Inflammatory macrophage treated with lipopolysaccharide for 4 hours (primary cell): ENCODE measurements at places on chromosomes 6 and 20.

- peak; percentile 96 for DNase-seq
These were observed 35.1 kb upstream of the DUSP22 start for GRCh38 chr6:257031-257725.

DNA sequence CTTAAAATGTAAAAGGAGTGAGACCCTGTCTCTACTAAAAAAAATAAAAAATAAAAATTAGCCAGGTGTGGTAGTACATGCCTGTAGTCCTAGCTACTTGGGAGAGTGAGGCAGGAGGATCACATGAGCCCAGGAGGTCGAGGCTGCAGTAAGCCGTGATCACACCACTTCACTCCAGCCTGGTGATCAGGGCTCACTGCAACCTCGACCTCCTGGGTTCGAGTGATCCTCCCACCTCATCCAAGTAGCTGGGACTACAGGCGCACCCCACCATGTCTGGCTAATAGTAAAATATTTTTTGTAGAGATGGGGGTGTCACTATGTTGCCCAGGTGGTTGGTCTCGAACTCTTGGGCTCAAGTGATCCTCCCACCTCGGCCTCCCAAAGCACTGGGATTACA, 8.1 kb upstream of the FOXS1 start:
- DNase-seq: no peak

DNA sequence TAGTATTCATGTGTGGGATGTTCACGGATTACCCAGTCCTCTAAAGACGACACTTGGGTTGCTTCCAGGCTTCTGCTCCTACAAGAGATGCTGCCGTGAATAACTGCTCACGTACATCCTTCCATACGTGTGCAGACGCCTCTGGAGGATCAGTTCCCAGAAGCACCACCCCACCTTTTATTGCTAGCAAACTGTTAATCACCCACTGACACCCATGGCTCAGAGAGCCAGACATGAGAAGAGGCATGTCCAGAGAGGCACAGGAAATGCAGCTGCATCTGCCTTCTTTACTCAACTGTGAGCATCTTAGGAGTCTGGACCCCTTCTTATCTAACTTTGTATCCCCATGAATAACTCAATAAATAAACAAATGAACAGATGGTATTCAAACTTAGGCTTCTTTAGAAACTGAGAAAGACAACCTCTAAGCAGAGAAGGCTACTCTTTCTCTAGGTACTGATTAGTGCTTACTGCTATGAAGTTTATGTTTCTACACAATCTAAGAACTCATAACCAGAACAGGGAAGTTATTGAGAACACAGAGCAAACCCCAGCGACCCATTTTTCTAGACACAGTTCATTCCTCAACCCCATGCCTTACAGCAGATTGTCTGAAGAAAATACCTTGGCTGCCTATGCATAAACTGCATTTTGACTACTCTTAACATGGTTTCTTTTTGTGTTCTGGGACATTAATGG, 228.7 kb upstream of the RREB1 start:
- DNase-seq: no peak

DNA sequence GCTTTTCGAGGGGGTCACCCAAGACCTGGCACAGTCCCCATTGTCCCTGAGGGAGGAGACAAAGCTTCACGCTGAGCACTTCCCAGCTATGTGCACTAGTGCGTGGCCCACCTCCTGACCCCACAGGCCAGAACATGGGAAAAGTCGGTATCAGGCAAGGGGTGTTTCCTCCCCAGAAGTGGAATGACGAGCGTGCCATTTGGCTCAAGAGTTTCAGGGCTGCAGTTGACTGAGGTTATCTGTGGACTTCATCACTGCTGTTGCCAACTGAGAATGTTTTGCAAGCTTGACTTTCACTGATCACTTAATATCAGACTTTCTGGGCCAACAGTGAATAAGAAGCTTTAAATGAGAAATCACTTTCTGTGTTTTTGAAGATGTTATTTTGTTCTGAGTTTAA, 137.0 kb upstream of the AFDN start:
- DNase-seq: no peak

DNA sequence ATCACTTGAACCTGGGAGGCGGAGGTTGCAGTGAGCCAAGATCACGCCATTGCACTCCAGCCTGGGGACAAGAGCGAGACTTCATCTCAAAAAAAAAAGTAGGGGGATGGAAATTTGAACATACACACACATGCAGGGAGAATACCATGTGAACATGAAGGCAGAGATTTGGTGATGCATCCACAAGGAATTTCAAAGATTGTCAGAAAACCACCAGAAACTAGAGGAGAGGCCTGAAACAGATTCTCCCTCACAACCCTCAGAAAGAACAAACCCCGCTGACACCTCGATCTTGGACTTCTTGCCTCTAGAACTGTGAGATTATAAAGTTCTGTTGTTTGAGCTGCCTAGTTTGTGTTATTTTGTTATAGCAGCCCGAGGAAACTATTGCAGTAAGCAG, 125.5 kb downstream of the GPX5 start:
- DNase-seq: no peak

- DNase-seq: no peak
These were observed 21.2 kb downstream of the MRPS18A start for GRCh38 chr6:43666196-43666920.

- no peak for DNase-seq
These were observed 1334.5 kb upstream of the ADGRB3 start for GRCh38 chr6:67300430-67301040.

- DNase-seq: no peak
These were observed 206.2 kb downstream of the WDR27 start for GRCh38 chr6:169495601-169496000.

- DNase-seq: no peak
These were observed 288.1 kb upstream of the SUPT3H start for GRCh38 chr6:45665859-45666258.

- no peak for DNase-seq
These were observed 431.6 kb downstream of the GJA1 start for GRCh38 chr6:121867095-121867494.

DNA sequence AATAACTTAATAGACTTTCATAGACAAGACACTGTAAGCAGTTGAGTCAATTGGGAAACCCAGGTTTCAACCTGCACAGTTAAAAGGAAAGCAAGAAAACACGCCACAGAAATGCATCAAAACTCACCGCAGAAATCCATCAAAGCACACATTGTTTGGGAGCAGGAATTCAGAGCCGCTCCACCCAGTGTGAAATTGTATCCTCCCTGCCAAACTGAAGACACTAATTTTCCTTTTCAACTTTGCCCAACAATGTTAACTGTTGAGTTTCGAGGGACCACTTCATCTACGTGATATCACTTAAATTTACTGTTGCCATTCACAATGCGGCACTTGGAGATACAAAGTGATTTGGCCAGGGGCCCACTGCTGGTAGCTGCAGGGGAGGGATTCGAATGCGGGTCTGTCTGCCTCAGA, 92.7 kb downstream of the DACT2 start:
- no peak for DNase-seq

GRCh38 chr20:57082357-57082945, 184.0 kb downstream of the BMP7 start:
- no peak for DNase-seq

GRCh38 chr6:50816115-50816675, 2.5 kb upstream of the TFAP2B start:
- peak; percentile 67 for DNase-seq

GRCh38 chr6:1103945-1104623, 207.8 kb upstream of the FOXQ1 start:
- no peak for DNase-seq

GRCh38 chr20:32523613-32524213, 61.4 kb downstream of the NOL4L start:
- DNase-seq: no peak

DNA sequence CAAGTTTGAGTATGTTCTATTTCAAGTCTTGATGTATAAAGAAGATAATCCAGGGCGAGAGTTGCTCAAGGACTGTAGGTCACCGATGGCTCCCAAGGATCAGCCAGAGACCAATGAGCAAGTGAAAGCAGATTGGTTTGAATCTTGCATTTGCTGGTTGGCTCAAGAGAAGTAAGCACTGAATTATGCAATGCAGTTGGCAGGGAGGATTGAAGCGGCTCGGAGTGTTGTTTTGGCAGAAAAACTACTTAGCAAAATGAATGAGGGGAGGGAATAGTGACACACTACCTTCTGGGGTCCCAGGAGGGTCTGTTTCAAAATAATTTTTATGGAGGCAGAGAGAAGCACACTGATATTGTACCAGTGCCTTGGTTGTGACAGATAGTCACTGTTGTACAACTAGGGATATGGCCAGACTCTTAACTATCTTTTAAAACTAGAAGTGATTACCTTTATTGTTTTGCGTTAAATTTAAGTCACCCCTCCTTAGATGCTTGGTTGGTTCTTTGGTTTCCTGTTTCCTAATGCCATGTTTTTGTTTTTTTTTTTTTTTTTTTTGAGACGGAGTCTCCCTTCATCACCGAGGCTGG, 15.7 kb downstream of the SASH1 start:
- peak; percentile 57 for DNase-seq

GRCh38 chr6:142605922-142606485, 304.2 kb downstream of the ADGRG6 start:
- DNase-seq: peak; percentile 69
